Activated CD4-positive, alpha-beta T cell treated with anti-CD3 and anti-CD28 coated beads, Interleukin-2, amount 10 ng/mL, durations not matched to agents 24 days and 14 days (primary cell): ENCODE measurements at places on chromosomes 1 and 21. TPM values are rescaled to one million over a fixed set of nuclear protein-coding genes. Genes with fewer than 3 reads are reported as not detected.

Gene PLA2G5
- not detected in 2 replicates for total RNA-seq

Gene DPT
- total RNA-seq: not detected in 2 replicates

Gene ARHGEF16
- total RNA-seq: not detected in 2 replicates

Gene CDC20
- 84.3 and 86.9 TPM in 2 replicates for total RNA-seq

Gene TTC39A
- total RNA-seq: 0.12 and 0.28 TPM in 2 replicates

Gene RAVER2
- 0.44 and 0.54 TPM in 2 replicates for total RNA-seq

Gene LHX4
- not detected in 2 replicates for total RNA-seq

Gene RGSL1
- total RNA-seq: not detected in 2 replicates

Gene ARHGEF10L
- total RNA-seq: not detected in 2 replicates

Gene SPATA21
- not detected in 2 replicates for total RNA-seq

Gene TRABD2B
- total RNA-seq: not detected in 2 replicates

Gene AADACL3
- total RNA-seq: not detected in 2 replicates
